AG04449 (cell line): ENCODE measurements at places on chromosomes 1 and 21.

DNA sequence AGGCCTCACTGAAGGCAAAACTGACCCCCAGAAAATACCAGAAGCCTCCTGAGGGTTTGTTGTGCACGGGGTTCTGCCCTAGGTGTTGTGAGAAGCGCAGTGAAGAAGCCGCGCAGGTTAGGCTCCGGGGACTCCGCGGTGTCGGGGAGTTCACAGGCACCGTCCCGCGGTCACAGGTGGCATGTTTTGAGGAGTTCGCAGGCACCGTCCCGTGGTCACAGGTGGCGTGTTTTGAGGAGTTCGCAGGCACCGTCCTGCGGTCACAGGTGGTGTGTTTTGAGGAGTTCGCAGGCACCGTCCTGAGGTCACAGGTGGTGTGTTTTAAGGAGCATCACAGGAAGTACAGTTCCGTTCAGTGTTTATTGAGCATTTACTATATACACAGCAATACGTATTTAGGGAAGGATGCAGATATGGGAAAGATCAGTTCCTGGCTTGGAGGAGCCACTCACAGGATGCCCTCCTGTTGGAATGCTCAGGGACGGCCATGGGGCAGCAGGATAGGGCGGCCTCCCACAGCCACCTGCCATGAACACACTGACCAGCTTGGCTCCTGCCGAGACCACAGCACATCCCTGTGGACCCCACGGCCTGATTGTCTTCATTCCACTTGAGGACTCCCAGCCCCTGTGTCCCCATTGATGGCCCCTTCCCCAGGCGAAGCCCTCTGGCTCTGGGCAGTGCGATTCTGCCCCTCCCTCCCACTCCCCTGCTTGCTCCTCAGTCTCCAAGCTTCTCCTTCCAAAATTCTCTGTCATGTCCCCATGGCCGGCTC lies 86.0 kb upstream of the VAMP3 start:
- no peak for DNase-seq

GRCh38 chr1:114589122-114589521 lies 7.7 kb upstream of the BCAS2 start:
- DNase-seq: no peak

DNA sequence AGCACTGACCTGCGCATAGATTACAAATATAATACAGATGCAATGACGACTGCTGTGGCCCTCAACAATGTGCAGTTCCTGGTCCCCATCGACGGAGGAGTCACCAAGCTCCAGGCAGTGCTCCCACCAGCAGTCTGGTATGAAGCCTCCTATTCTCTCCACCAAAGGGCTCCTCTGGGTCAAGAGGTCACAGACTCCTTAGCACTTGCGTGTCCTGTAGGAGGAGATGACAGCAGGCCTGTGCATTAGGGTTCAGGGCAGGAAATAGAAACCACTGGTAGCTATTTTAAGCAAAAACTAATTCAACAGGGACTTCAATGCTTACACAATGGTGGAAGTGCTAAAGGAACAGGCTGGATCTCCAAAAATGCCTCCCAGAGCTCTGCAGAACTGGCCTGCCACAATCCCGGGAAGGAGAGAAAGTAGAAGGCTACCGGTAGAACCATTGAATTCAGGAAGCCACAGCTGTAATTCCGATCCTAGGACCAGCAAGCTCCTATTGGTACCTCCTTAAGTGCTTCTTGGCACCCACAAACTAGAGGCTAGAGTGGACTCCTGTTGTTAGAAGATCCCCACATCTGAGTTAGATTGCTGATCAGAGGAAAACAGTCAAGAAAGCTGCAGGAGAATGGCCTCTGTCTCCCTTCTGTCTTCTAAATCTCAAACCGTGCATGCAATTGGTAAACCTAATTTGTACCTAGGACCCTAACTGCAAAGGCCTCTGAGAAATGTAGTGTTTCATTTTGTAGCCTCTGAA lies 12.7 kb upstream of the DYNLT5 start:
- no peak for DNase-seq

DNA sequence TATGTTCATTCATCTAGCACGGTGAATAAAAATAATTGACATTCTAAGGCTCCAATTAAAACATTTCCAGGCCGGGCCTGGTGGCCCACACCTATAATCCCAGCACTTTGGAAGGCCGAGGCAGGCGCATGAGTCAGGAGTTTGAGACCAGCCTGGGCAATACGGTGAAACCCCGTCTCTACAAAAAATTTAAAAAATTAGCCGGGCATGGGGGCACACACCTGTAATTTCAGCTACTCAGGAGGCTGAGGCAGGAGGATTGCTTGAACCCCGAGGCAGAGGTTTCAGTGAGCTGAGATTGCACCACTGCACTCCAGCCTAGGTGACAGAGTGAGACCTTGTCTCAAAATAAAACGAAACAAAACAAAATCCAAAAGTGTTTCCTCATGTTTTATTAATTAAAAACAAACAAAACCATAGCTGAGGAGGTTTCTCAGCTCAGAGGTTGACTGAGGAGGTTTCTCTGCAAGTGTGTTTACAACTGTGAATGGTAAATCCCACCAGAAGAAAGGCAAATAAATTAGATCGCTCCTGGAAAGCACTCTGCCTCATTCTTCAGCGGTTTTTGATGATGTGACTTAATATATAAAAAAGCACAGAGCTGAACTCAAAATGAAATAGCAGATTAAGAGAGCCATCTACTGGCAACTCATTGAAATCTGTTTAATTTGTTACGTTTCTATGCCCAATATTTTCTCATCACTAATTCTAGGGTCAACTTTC lies 37.7 kb upstream of the ATG4C start:
- no peak for DNase-seq

DNA sequence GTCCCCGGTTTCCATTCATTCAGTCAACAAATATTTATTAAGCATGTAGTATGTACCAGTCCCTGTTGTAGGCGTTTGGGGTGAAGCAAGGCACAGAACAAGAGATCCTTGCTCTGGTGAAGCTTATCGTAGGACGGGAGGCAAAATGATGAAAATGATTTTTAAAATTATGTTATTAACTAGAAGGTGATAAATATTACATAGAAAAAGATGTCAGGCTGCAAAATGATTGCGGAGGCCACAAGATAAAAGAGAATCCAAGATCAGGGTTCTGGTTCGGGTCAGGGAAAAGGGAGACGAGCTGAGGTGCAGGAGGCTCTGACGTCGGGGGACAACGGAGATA lies 602 bp upstream of the CGN start:
- no peak for DNase-seq

GRCh38 chr1:175498002-175498401 lies 245.4 kb downstream of the TNR start:
- DNase-seq: no peak

- DNase-seq: no peak
These were observed 10.0 kb downstream of the GJA8 start for GRCh38 chr1:147912553-147912952.

DNA sequence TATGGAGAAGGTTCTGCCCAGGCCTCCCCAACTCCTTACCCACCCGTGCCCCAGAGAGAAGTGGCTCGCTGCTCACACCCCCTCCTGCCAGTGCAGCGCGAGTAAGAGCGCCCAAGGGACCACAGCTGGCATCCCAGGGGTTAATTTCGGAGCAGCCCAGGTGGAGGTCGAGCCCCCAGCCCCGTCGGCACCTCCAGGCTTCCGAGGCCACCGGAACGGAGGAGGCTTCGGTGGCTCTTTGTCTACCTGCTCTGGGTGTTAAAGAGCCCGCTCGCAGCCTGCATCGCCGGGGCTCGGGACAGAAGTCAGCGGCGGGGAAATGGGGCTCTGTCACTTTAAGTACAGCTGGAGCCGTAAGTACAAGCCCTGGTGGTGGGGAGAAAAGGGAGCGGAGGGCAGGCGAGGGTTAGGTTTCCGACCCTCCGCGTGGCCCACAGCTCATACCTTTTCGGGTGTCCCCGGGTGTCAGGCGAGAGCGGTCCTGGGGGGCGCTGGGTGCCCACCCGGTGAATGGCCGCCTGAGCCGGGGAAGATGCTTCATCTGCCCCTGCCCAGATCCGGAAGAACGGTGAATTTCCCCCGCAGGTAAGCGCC lies 89.4 kb upstream of the IPO9 start:
- no peak for DNase-seq

DNA sequence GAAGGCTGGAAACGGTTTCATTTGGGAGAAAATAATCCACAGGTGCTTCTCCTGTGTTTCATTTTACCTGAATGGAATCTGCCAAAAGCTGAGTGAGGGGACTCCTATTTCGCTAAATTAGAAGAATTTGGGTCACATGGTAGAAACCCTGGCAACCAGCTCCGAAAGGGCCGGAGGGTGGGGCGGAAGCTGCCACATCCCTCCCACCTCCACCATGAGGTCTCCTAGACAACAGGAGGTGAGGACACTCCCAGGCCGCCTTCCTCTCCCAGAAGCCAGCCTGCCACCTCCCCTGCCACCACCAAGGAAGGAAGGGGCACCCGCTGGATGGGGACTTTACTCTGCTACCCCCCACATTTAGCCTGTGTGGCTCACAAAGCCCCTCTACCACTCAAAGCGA lies 199.9 kb upstream of the ZC3H12A start:
- DNase-seq: no peak

- DNase-seq: no peak
These were observed 15.5 kb downstream of the AZIN2 start for GRCh38 chr1:33096363-33097005.

DNA sequence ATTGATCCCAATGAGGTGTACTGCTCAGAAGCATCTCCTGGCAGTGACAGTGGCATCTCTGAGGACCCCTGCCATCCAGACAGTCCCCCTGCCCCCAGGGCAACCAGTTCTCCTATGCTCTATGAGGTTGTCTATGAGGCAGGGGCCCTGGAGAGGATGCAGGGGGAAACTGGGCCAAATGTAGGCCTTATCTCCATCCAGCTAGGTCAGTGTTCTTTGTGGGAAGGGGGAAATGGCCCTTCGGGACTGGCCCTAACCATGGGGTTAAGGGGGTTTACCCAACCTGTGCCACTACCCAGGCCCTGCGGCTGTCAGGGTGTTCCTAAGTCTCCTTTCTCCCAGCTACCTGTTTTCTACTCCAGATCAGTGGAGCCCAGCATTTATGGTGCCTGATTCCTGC lies 1.3 kb downstream of the CREB3L4 start:
- no peak for DNase-seq

- DNase-seq: no peak
These were observed 29.5 kb upstream of the RUNX3 start for GRCh38 chr1:24959623-24959975.

DNA sequence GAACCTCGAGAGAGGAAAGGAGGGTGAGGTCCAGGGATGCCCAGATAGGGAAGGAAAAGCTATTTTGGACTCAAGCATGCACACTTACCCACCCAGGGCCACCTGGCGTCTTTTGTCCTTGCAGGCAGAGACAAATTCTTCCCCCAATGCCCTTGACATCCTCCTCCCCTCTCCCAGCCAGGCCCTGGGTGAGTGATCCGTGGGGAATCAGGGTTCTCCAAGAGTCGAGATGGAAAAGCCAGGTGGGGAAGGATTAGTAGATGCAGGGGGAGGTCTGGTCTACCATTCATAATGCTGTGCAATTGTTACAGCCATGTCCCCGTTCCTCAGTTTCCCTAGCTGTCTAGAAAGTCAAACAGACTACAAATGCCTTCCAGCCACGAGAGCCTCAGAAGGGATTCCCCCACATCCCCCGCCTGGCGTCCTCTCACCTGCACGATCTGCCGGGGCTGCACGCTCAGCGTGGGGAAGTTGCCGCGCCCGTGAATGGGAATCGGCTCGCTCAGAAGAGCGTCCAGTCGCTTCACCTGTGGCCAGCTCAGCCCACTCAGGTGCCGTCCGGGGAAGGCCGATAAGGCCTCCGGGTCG lies 580 bp downstream of the TENT5B start:
- DNase-seq: no peak

DNA sequence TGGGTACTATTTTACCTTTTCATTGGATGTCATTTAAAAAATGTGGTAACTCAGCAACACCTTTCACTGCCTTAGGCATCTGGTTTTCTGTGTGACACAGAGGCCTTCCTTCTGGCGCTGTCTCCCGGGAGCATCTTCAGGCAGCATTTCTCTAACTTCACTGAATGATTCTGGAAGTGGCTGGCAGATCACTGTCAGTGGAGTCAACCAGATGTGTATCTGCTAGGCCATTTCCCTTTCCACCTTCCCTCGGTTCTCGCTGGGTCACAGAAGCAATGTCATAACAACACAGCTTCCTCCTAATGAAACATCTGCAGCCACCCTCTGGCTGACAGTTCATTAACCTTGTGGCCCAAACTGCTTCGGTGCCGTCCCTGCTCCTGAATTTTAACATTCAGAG lies 137.8 kb downstream of the KIF26B start:
- no peak for DNase-seq

DNA sequence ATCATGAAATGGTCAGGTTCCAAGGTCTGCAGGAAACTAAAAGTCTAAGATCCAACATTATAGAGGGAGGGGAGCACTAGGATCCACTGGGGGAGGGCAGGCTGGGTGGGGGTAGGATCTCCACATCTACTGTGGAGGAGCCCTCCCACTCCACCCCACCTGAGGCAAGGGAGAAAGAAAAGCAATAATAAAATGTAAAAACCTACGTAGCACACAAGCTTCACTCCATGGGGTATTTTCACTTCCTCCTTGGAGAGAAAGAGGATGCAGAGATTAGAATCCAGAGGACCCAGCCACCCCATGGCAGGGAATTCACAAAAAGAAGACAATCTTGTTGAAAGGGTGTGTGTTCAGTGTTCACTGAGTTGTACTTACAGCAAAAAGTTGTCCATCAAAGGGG lies 14.4 kb downstream of the SPOCD1 start:
- DNase-seq: no peak

- no peak for DNase-seq
These were observed 79.8 kb upstream of the ROR1 start for GRCh38 chr1:63693944-63694571.

DNA sequence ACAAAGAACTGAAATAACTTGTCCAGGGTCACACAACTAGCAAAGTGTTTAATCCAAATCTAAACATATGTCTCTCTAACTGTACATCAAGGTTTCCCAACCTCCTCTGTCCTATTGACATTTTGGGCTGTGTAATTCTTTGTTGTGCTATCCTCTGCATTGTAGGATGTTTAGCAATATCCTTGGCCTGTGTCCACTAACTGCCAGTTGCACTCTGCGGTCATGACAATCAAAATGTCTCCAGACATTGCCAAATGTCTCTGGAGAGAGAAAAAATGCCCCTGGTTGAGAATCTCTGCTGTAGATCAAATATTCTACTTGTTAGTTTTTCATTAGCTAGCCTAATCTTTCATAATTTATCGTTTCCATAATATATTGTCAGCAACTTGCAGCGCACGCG lies 353.4 kb upstream of the NEGR1 start:
- DNase-seq: no peak

DNA sequence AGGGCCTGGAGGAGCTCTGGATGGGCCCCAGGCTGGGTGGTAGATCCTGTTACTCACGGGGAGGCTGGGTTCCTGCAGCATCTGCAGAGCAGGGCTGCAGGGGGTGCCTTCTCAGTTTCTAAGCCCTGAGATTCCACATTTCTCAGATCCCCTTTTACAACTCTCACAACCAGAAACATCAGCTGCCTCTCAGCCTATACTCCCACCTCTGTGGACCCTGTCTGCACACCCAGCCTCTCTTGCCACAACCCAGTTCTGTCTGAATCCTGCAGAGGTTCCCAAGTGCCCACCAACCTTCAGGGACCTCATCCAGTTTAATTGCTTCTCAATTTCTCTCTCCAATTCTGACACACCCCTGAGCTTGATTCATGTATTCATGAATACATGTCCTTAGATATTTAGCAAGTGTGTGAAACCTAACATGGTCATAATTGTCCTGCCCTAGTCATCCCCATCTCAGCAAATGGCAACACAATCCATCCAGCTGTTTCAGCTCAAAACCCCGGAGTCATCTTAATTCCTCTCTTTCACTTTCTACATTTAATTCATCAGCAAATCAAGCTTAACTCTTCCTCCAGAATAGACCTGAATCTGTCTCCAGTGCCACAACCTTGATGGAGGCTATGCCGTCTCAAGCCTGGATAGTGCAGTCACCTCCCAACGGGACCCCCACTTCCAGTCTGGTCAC lies 57.0 kb upstream of the NEK2 start:
- no peak for DNase-seq
